WTC11 (cell line): ENCODE measurements at places on chromosomes 3 and 15. TPM values are rescaled to one million over a fixed set of nuclear protein-coding genes. Genes with fewer than 3 reads are reported as not detected.

GRCh38 chr3:69097407-69098086, 12.8 kb downstream of the ARL6IP5 start:
- DNase-seq: no peak

DNA sequence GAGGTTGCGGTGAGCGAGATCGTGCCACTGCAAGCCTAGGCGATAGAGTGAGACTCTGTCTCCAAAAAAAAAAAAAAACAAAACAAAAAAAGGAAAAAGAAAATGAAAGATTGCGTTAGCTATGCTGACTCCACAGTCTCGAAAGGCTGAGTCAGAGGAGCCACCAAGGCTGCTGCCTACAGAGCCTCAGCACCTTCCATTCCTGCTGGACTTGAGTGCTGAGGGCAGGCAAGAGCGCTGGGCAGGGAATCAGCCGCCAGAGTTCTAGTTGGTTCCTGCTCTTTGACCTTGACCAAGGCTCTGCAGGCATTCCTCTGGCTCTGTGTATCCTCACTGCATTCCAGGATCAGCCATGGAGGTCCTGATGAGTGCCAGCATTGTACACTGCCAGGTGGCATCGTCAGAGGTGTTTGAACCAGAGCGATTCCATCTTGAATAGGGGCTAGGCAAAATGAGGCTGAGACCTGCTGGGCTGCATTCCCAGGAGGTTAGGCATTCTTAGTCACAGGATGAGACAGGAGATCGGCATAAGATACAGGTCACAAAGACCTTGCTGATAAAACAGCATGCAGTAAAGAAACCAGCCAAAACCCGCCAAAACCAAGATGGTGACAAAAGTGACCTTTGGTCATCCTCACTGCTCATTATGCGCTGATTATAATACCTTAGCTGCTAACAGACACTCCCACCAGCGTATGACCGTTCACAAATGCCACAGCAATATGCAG, 5.9 kb downstream of the MESP2 start:
- no peak for DNase-seq

DNA sequence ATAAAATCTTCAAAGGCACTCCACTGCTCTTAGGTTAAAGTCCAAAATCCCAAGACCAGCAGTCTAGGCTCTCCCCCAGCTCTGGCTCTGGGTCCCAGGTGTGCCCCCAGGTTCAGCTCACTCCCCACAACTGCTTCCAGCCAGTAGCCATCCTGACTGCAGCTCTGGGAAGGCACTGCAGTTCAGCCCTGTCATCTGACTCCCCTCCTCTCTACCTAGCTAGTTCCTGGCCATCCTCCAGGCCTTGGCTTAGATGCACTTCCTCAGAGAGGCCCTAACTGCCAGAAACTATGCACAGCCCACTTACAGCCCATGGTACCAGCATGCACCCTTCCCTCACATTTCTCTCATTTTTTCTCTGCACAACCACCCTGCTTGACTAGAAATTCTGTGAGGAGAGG, 25.5 kb downstream of the TBC1D2B start:
- DNase-seq: no peak

GRCh38 chr3:154795582-154795981, 284.5 kb upstream of the MME start:
- DNase-seq: no peak

Gene KCNMB2
- not detected in 3 replicates for total RNA-seq

Gene CPNE4
- 1.7 to 2.6 TPM (median 2.4 TPM) in 3 replicates for total RNA-seq
